Activated CD4-positive, CD25-positive, alpha-beta regulatory T cell treated with anti-CD3 and anti-CD28 coated beads, Interleukin-2, amount 50 U/mL, for 72 hours (primary cell): ENCODE measurements at places on chromosomes 4 and X.

DNA sequence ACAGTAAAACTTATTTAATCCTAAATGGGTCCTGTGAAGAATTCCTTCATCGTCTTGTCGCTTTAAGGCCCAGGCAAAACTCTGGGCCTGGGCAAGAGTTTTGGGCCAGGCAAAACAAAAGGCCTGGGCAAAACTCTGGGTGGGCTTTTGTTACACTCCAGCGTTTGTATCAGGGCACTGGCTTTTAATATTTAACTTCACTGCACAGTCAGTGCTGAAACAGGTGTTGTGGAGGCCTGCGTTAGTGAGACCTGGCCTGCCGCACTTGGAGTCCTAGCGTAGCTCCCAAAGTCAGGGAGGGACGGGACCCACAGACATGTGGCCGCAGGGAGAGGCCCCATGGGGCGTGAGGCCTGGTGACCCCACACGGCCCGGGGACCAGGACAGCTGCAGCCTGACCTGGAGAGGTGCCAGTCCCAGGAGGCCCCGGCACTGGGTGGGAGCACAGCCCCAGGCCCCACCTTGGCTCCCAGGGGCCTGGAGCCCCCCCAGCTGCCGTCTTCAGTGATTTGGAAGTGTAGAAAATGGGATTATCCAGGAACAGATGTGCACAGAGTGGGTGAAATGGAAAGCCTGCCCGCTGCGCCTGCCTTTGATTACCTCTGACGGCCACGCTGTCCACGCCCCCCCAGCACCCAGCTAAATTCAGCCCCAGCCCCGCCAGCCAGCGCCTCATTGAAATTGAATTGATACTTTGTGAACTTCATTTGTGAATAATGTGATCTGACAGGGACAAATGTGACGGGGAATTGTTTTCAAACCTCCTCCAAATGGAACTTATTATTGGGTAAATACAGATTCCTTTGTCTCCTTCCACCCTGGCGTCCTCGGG lies 132.9 kb upstream of the NKX1-1 start:
- no peak for DNase-seq

DNA sequence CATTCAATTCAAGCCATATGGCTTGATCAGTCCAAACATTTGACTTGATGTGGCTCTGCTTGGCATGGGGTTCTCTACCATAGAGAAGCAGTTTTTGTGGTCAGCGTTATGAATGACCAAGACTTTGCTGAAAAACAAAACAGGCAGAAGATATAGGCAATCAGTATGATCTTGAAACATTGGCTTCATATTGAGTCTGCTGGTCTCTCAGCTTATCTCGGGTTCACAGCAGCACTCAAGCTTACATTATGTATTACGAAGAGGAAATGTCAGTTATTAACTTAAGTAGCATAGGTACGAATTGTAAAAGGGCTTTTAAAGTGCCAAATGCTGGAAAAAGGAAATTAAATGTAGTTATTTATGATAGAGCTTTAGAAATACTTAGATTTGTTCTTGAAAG lies 99.0 kb downstream of the AFF2 start:
- DNase-seq: no peak

DNA sequence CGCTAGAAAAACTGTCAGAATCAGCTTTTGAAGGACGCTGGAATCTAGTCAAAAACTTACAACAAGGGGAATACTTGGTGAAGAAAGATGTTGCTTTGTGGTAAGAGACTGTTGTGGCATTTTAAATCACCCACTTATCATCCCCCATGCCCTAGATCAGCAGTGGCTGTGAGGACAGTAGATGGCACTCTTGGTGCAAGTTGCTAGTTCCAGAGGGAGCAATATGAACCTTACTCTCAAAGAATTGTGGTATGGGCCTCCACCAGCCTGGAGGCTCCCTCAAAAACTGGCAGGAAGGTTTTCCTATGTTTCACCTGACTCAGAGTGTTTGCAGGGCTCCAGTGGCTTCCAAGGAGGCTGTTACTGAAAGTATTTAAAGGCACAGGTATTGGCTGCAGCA lies 37.7 kb upstream of the SLC16A2 start:
- no peak for DNase-seq

GRCh38 chrX:6464726-6465125 lies 70.2 kb downstream of the VCX3A start:
- no peak for DNase-seq

DNA sequence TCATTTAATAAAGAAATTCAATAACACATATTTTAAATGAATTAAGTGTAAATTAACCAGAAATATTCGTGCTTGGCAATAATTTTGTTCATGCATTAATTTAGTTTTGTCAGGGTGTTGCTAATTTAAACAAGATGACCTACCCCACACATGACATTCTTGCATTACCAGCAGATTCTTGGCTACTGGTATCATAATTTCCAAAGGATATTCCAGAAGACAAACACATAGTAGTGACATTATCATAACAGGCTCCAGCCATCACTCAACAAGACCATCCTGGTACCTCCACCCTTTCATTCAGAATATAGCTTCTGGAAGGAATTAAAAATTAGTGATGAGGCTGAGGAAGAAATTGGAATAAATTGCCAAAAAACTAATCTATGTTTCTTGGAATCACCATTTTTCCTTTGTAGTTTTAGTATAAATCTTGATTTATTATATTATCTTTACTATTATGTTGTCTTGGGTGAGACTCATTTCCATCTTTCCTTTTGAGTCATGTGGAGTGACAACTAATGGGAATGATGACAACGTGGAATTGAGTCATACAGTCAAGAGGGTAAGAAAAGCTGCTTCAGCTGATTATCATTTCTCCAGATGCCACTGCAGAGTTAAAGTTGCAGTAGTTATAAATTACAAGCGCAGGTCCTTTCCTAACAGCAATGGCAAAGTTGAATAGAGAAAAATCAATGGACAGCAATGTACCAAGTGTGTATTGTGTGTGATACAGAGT lies 30.9 kb upstream of the HHIP start:
- DNase-seq: no peak

- no peak for DNase-seq
Observed at GRCh38 chrX:31092476-31092875, 20.6 kb upstream of the FTHL17 start.

DNA sequence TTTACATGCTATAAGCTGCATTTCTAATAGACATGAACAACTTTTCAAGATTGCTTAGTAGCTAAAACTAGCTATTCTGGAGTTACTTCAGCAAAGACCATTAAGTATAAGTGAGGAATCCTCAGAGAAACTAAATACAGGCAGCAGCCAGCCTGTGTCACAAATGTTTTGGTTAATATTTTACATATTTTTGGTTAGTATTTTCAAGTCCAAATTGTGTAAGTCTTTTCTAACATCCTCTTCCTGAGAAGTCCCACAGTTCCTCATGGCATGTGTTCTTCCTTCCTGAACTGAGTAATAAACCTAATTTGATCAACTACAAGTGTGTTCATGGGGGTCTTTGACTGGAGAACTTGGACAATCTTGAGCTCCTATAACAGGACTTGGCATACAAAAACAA lies 42.4 kb upstream of the MCF2 start:
- DNase-seq: no peak

DNA sequence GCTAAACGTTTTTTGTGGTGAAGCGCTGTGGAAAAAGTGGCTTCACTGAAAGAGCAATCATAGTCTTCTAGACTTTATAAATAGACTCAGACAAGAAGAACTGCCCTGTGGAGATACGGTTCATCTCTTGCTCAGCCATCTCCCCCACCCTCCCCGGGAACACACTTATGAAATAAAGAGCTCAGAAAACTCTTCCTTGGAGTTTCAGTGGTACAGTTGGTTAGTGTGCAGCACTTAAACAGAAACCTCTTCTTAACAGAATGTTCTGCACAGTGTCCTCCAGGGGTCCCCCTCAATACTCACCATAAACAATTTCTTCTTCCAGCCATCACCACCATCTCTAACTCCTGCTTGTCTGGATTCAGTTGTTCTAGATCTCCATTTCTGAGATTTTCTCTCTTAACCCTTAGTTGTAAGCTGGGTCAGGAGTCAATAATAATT lies 313.0 kb downstream of the ARHGAP10 start:
- no peak for DNase-seq

DNA sequence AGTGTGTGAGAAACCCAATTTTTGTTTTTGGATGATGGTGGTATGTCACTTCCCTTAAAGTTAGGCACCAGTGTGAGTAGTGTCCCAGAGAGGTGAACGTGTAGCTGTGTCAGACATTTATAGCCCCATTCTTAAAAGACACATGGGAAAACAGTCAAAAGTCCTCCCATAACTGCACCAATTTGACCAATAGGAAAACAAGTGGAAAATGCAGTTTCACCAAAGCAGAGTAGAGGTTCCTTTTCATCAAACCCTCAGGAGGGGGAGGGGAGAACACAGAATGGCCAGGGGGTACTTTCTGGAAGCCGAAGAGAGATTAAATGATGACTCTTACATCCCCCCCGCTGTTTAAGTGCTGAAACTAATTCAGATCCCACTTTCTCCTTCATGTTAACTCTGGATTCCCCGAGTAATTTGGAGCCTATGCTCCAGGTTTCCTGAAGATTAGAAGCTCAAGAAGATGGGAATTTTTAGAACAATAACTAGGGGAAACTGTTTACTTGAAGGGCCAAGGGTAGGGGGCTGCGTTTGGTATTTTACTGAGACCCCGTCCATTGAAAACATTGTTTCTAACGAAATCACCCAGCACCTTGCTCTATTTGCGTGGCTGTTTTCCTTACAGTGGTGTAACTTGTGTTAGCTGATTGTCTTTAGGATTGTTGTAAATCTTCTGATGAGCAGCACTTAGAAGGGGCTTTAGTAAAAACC lies 2.1 kb upstream of the LEF1 start:
- no peak for DNase-seq

DNA sequence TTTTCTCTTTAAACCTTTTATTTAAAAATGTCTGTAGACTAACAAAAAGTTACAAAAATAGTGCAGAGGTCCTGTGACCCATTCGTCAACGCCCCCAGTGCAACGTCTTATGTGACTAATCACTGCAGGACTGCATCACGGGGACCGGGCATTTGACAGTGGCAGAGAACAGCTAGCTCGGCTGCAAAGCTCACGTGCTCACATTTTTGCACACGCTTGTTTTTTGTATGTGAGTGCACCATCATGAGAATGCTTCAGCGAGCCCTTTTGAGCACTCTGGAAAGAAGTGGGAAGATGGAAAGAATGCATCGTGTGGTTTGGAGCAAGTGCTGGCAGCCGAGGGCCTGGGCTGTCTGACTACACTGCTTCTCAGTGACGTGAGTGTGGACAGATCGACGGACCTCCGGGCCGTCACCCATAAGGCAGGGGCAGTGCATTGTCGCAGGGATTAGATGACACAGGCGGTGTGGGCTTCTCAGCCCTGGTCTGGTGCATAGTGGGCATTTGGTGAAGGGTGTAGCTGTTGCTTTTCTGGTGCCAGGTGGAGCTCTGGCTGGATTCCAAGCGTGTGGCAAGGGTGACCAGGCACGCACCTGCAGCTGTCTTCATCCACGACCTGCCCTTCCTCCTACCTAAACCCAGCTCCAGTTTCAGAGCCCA lies 17.7 kb downstream of the SPON2 start:
- DNase-seq: no peak

DNA sequence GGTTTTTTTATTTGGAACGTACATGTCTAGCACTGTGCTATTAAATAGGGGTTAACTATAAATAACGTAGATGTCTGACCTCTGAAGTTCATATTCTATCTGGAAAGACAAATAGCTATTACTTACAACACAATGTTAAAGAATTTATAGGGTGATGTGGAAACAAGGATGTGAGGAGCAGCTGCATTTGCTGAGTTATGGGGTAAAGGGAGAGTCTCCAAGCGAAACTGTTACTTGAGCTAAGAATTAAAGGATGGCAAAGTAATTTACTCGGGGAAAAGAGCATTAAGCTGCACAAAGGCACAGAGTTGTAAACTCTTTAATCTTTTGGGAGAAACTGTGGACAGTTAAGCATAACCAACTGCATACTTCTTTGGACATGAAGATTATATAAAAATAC lies 117.7 kb downstream of the FSTL5 start:
- no peak for DNase-seq
